ENCODE measurements at places on chromosomes 2 and 18.

- no peak for DNase-seq
Observed at GRCh38 chr2:198697218-198697617, 760.5 kb downstream of the SATB2 start.

DNA sequence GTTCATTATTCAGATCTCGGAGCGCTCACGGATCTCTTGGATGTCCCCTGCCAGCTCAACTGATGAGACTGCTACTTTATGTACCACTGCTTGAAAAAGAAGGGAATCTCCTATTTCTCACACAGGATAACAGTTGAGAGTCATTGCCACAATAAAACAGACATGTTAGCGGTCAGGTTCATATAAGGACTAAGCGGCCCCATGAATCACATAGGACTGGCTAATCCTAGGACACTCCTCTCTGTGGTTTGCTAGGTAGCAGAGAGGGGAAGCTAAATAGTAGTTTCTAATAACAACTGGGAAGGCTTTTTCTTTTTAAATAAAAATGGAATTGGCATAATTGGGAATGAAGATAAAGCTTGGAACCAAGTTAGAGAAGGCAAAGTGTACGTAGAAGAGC, 15.9 kb upstream of the TGFA start:
- DNase-seq = no peak

DNA sequence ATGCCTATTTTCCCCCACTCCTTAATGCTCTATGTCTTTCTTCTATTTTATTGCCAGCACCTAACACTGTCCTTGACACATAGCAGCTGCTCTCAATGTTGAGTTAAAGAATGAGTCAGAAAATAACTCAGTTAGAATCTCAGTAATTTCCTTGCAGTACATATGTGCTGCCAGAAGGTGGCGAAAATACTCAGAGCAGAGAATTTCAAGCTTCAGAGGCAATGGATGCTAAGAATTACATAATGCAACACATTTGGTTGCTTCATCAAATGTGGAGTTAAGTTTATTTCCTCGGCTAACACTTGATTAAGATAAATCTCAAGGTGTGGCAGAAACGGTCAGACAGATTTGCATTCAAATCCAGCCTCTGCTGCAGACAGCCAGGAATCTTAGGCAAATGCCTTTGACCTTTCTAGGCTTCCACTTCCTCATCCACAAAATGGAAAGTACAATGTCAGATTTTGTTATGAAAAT, 105.6 kb downstream of the VSNL1 start:
- peak; percentile 52 for DNase-seq

GRCh38 chr2:112004253-112004645, 50.8 kb upstream of the TMEM87B start:
- peak; percentile 25 for DNase-seq

DNA sequence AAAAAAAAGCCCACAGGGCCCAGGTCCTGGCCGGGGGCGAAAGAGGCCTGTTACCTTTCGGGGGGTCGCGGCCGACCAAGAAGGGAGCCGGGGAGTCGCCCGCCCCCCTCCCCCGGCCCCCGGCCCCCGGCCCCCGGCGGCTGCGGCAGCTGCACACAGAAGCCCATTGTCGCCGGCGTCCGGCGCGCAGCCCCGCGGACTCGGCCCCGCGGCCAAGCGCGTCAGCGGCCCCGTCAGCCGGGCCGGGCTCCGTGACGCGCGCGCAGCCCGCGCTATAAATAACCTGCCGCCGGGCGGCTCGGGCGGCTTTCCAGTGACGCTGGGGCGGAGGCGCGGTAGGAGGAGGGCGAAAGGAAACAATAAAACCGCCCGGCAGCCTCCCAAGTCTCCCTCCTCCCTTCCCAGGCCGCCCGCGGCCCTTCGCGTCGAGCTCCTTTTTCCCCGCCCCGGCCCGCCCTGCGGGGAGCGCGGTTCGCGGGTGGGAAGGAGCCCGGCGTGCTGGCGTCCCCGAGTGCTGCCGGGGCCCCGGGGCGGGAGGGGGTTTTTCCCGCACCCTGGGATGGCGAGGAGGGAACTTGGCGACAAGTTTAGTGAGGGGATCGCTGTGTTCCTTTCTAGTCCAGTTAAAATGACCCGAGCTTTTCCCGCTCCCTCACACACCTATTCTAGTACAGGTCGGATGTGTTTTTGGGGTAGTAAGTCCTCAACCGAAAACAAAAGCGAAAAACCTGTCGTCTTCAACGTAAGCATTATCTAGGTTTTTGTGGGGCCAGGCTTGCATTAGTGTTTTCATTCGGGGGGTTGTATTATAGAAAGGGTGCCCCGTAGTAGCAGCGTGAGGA, 10.0 kb upstream of the NR4A2 start:
- peak; percentile 94 for DNase-seq

- no peak for DNase-seq
Observed at GRCh38 chr2:100606332-100606725, 43.5 kb downstream of the PDCL3 start.

- DNase-seq = no peak
Observed at GRCh38 chr2:118830118-118830517, 17.3 kb downstream of the EN1 start.

DNA sequence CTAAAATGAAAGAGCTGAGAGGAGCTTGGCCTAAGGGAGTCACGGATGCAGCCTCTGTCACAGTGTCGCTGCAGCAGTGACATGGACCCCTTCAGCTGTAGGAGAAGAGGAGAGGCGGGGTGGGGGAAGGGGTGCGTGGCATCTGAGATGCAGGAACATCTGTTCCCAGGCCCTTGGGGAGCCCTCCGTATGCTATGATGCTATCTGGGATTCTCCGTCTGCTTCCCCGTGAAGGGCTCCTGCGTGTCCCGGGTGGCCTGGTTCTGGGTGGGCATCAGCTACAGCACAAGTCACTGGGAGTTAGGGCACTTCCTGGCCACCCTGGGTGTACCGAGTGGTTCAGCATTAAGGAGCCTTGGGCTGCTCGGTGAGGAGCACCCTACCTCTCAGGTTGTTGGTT, 35.6 kb upstream of the B3GNT7 start:
- no peak for DNase-seq

- no peak for DNase-seq
Observed at GRCh38 chr2:150767991-150768746, 280.7 kb upstream of the RND3 start.

GRCh38 chr18:50142441-50143120, 52.4 kb downstream of the MYO5B start:
- no peak for DNase-seq

DNA sequence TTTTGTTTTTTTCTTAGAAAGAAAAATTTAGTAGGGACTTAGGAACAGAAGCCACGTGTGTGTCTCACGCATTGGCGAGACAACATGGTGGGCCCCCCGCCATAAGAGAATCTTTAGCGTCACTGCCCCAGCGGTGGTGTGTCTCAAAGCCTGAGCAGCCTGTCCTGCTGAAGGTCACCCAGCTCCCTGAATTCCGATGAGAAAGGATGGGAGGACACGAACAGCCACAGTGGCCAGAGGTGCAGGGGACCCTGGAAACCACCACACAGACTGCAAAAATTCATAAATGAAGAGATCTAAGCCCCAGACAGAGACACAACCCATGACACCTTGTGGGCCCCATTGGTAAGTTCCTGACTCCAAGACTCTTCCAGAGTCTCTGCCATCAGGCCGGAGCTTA, 266.1 kb upstream of the RAB6C start:
- DNase-seq = no peak

- no peak for DNase-seq
Observed at GRCh38 chr2:238843476-238843875, 4.4 kb upstream of the TWIST2 start.

- DNase-seq = no peak
Observed at GRCh38 chr18:5167831-5168230, 29.2 kb downstream of the AKAIN1 start.

DNA sequence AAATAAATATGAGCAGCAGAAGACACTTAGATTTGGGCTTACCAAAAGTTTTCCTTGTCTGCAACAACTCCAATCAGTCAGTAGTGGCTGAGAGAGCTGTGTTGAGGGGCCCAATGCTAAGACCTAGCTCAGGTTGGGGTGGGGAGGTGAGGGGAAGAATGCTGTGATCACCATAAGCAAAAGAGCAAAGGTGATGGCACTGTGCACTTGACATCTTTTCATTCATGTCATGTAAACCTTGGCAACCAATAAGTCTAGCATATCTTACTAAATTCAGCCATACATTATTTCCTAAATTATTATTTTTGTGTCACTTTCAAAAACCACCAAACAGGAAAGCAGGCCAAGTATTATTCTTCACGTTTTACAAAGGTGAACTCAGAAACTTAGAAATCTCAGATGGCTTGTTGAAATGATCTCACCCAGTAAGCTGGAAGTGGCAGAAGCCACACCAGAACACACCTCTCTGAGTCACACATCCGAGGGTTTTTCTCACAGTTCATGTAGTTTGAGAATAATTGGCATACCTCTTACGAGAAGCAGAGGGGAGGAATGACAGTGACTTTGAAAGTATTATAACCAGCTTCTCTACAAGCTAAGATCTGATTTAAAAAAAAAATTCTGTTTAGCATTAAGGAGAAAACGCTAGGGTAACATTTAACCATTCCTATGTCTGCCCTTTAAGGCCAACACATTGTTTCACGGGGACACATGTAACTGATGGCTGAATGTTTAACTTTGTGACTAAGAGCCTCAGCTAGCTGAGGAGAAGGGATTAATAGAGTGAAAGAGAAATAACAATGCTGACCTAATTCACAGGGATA, 43.3 kb upstream of the SETBP1 start:
- DNase-seq = peak; percentile 19

DNA sequence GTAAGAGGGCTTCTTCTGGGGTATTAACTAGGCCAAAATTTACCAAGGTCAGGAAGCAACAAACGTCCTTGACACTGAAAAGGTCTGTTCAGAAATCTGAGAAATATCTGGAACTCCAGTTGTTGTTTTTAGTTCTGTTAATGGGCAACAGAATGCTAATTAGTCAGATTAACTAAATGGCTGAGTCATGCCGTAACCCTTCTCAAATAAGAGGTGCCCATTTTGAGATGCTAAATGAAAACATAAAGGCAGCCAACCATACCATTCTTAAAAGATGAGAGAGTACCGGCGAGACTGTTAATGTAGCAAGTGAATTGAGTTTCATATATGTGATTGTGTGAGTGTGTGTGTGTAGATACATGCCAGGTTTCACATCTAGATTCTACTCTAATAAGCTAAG, 147.9 kb upstream of the GAREM1 start:
- DNase-seq = no peak

- DNase-seq = no peak
Observed at GRCh38 chr2:96729748-96730147, 10.1 kb downstream of the LMAN2L start.

DNA sequence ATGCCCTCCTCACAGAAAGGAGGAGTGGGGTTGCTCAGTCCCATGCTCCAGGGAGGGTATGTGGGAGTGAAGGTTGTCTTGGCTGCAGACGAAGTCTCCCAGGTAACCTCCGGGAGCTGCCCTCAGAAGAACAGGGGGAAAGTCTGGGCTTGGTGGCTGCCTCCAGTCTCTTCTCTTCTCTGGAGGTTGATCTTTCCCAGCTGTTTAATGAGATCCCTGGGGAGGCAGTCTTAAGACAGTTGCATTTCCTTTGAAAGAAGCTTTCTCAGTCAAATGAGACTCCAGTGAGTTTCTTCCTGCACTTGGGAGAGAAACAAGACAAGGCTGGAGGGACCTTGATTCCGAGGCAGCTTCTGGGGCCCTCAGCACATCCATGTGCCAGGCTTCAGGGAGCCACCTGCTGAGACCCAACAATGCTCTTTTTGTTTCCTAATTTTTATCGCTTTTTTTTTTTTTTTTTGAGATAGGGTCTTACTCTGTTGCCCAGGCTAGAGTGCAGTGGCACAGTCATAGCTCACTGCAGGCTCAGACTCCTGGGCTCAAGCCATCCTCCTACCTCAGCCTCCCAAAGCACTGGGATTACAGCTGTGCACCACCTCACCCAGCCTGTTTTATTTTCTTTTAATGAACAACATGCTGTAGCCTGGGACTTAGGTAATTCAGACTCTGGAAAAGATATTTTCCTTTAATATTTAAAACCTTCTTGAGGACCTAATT, 71.7 kb upstream of the TPO start:
- no peak for DNase-seq

DNA sequence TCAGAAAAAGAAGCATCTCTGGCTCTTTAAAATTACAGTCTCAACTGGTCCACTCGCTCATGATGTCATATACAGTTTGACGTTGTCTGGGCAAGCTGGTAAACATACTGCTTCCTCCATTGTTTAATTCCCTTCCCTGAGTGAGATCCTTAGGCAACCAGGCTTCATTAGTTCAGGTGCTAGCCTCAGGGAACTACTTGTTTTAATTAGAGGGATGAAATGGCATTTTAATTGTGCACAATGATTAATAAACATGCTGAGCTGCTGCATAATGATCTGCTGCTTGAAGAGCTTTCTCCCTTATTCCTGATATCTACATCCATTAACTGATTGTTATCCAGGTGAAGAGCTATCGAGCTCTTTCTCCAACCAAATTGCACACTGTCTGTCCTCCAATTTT, 195.6 kb upstream of the ETAA1 start:
- no peak for DNase-seq

GRCh38 chr2:145674705-145675104, 1154.8 kb upstream of the ZEB2 start:
- no peak for DNase-seq

DNA sequence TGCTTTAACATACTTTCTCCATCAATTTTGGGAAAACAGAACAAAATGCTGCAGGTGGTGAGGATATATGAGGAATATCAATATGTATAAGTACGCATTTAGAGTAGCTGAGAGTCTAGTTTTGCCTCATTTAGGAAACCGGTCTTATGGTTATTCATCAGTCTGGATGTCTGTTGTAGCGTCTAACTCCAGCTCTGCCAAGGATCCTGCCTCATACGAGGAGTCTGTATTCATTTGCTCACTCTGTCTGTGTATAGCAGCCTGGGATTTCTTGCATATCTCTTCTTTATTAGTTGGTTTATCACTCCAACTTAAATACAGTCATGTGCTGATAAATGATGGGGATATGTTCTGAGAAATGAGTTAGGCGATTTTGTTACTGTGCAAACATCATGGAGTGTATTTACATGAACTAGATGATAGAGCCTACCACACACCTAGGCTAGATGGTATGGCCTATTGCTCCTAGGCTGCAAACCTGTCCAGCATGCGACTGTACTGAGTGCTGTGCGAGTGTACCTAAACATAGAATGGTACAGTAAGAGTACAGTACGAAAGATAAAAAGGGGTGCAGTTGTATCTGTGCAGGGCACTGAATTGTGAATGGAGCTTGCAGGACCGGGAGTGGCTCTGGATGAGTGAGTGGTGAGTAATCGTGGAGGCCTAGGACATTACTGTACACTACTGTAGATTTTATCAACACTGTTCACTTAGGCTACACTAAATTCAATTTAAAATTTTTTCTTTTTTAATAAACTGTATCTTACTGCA, 148.1 kb downstream of the ZNF407 start:
- DNase-seq = no peak

DNA sequence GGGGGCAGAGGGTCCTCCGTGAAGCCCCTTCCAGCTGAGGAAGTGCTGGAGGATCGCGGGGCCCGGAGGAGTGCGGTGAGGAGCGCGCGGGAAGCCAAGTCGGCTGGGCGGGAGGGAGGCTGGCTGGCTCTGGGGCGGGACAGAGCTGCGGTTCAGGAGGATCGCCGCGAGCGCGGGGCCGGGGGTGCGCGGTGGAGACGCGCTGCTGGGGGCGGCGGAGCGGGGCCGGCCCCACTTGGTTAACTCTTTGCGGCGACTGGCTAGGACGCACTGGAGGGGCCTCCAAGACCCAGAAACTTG, 464 bp downstream of the CYBRD1 start:
- DNase-seq = no peak

Data from CD4-positive, alpha-beta T cell treated with Interleukin-21 for 1 hour (primary cell).